ENCODE measurements at places on chromosomes 6 and 20. TPM values are rescaled to one million over a fixed set of nuclear protein-coding genes. Genes with fewer than 3 reads are reported as not detected.
A peak's percentile ranks its signal among the peaks of the same experiment; 100 is the strongest.

TFAP2A gene
- total RNA-seq, result 0.05 TPM

- ATAC-seq, result peak; percentile 42
Observed at GRCh38 chr20:51318058-51318949, 224.2 kb downstream of the NFATC2 start.

DNA sequence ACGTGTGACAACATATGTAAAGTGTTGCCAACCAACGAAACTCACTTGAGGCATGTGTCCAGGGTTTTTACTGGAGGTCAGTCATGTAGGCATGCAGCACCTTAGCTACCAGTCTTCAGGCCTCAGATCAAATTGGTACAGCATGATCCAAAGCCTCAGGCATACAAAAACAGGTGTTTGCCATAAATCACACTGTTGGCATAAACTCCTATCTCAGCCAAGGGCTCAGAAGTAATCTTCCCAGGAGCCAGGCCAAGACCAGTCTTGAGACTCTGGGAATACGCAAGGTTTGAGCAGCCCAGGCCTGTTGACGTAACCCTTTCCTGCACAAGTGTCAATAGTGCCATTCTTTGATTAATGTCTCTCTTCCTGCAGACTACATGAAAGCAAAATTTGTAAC, 163.5 kb downstream of the PRL start:
- no peak for ATAC-seq

DNA sequence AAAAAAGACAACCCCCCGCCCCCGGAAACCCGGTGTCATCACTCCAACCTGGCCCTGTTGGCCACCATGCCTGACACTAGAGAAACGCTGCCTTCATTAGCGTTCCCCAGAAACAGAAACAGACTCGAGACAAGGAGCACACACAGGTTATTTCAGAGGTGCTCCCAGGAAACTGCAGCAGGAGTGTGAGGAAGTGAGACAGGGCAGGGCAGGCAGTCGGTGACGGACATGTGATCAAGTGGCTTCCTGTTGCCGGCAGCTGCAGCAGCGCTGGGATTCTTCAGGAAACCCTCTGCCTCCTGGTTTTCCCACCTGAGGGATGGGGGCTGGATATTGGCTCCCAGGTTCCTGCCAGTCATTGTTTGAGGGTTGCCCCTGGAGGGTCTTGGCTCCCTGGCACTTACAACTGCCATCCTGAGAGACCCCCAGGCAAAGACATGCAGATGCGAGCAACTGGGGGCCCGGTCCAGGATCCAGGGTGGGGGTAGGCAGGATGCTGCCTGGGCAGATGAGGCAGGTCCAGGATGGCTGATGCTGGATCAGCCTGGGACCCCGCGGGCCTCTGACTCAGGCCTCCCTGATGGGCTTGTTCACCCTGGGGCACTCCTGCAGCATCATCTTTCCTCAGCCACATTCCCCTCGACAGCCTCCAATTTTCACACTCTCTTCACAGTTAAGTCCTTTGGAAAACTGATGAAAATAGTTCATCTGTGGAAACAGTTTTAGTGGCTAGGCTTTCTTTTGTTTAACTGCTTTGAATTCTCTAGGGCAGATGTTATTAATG, 150.7 kb upstream of the SYNDIG1 start:
- no peak for ATAC-seq

- no peak for ATAC-seq
Observed at GRCh38 chr6:112252571-112253497, 1.5 kb downstream of the LAMA4 start.

GRCh38 chr20:59825563-59825920, 107.9 kb downstream of the SYCP2 start:
- ATAC-seq, result no peak

- no peak for ATAC-seq
Observed at GRCh38 chr6:164640956-164641355, 668.4 kb downstream of the C6orf118 start.

Measured in motor neuron (in vitro differentiated cells).